ENCODE measurements at places on chromosomes 1 and 21. TPM values are rescaled to one million over a fixed set of nuclear protein-coding genes. Genes with fewer than 3 reads are reported as not detected.
A peak's percentile ranks its signal among the peaks of the same experiment; 100 is the strongest.

DNA sequence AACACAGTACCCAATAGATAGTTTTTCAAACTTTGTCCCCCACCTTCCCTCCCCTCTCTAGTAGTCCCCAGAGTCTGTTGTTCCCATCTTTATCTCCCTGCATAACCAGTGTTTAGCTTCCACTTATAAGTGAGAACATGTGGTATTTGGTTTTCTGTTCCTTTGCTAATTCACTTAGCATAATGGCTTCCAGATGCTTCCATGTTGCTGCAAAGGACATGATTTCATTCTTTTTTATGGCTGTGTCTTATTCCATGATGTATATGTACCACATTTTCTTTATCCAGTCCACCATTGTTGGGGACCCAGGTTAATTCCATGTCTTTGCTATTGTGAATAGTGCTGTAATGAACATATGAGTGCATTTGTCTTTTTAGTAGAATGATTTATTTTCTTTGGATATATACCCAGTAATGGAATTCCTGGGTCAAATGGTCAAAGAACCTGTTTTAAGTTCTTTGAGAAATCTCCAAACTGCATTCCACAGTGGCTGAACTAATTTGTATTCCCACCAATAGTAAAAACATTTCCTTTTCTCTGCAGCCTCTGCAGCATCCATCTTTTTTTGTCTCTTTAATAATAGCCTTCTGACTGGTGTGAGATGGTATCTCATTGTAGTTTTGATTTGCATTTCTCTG is 126.0 kb downstream of the AK5 start:
- DNase-seq, result no peak

DNA sequence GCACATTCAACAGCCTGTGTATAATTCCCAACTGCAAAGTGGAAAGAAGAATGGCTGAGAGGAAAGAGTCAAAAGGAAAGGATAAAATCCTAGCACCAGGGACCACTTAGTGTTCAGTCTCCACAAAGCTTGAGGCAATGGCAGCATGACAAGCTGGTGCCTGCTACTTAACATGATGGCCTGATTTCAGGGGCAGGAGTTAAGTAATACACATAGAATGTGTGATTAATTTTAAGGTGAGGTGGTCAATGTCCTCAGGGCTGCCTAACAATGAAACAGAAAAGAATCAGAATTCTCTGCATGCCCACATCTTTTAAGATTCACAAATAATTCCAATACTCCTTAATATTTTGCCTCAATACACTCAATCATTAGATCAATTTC is 8.9 kb downstream of the P3H1 start:
- no peak for DNase-seq

DNA sequence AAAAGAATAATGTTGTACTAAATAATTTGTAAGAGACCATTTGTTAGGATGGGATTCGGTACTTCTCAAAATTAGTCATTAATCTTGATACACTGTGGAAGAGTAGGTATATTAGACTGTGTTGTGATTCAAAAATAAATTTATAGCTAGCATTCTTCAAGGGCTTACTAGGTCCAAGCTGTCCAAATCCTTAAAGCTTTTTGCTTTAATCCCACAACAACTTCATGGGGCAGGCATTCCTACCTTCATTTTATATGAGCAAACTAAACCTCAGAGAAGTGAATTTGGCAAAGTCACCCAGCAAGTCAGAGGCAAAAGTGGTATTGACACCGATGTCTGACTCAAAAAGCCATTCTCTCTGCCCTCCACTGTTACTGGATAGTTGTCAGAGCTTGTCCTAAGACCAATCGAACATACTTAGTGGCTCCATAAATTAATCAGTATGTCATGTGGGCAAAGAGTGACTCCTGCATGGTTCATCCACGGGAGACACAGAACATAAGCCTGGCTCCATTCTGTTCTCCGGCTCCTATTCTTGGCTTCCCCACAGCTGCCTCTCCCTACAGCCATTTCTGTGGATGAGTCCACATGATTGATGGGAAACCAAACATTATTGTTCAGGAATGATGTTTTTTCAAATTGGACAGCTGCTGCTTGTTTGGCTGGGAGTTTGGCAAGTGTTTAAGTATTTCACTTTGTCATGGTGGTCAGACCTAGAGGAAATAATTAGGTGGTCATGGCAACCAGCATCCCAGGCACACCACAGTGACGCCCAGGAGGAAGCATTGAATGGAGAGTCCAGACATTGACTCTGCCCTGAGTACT is 133.4 kb upstream of the FGGY start:
- DNase-seq, result no peak

GRCh38 chr1:246039584-246039983 is 467.5 kb downstream of the SMYD3 start:
- DNase-seq, result no peak

GRCh38 chr21:32533611-32534010 is 51.7 kb downstream of the TCP10L start:
- no peak for DNase-seq

- no peak for DNase-seq
These were observed 8.0 kb upstream of the B4GALT3 start for GRCh38 chr1:161185282-161185682.

GRCh38 chr21:24150753-24151152 is 1456.5 kb downstream of the MRPL39 start:
- no peak for DNase-seq

GRCh38 chr1:224054012-224054411 is 59.9 kb upstream of the FBXO28 start:
- DNase-seq, result no peak

DNA sequence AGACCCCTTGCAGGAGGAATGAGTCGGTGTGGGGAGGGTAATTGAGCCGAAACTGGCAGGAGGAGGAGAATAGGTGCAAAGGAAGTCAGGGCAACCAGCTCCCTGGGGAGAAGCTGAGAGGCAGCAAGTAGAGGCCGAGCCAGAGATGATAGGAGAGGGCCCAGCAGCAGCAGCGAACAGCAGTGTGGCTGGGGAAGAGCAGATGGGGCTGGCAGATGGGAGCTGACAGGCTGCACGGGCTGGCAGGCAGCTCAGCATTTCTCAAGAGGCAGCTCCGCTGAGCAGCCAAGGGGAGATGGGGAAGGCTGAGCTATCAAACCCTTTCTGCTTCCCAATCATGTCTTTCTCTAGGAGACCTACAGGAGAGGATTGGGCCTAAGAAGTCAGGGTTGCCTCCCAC is 158.2 kb downstream of the TRIM33 start:
- no peak for DNase-seq

DNA sequence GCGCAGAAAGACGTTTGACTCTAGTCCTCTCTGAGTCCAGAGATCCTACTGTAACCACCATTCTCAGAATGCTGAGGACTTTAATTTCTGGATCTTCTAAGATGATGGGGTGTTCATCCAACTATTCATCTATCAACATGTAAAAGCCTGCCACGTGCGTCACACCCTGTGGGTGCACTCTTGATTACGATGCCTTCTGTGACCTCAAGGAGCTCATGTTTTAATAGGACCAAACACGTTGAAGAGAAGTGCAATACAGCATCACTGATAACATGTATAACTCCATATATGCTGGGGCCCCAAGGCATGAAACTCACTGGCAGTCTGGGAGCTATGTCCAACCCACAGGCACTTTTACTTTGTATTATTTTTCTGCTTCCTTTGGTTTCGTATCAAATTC is 19.0 kb downstream of the KIAA0040 start:
- DNase-seq, result no peak

- DNase-seq, result no peak
These were observed 31.7 kb downstream of the AK5 start for GRCh38 chr1:77313491-77313890.

DNA sequence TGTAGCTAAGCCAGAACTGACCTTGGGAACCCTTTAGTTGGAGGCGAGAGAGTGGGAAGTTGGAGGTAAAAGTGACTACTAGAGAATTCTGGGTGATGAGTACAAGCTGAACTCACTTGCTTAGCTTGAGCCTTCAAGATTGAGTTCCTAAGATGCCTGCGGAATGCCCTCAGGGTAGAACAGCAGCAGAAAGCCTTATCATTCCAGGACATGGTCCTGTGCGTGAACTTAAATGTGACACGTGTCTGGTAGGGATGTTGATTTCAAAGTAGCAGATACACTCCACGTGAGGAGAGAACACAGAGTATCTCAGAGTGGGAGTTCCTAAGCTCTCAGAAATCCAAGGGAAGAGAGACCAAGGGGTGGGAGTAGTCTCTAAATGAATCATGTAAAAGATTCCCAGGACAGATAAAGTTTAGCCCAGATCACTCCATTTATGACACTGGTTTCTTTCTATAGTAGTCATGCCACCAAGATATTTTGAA is 60.1 kb downstream of the KCNK1 start:
- DNase-seq, result no peak

- no peak for DNase-seq
These were observed 46.7 kb upstream of the PPP2R5A start for GRCh38 chr1:212238552-212238951.

DNA sequence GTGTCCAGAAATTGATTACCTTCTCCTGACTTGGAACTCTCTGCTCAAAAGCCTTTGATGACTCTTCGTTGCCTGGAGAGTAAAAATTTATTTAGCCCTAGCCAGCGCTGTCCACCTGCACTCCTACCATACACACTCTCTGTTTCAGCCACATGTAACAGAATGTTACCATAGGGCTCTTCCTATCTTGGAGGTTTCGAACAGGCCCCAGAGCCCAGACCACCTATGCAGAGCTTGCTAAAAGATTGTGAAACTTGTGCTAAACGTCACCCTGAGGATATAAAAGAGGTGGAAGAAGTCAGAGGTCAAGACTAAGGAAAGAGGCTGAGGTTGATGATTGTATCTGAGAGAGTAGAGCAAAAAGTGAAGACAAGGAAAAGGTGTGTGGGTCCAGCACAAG is 237.0 kb upstream of the HOOK1 start:
- DNase-seq, result no peak

GRCh38 chr1:18385239-18385790 is 95.4 kb upstream of the KLHDC7A start:
- peak; percentile 70 for DNase-seq

- no peak for DNase-seq
These were observed 42.8 kb upstream of the KRTAP11-1 start for GRCh38 chr21:30924146-30924700.

DNA sequence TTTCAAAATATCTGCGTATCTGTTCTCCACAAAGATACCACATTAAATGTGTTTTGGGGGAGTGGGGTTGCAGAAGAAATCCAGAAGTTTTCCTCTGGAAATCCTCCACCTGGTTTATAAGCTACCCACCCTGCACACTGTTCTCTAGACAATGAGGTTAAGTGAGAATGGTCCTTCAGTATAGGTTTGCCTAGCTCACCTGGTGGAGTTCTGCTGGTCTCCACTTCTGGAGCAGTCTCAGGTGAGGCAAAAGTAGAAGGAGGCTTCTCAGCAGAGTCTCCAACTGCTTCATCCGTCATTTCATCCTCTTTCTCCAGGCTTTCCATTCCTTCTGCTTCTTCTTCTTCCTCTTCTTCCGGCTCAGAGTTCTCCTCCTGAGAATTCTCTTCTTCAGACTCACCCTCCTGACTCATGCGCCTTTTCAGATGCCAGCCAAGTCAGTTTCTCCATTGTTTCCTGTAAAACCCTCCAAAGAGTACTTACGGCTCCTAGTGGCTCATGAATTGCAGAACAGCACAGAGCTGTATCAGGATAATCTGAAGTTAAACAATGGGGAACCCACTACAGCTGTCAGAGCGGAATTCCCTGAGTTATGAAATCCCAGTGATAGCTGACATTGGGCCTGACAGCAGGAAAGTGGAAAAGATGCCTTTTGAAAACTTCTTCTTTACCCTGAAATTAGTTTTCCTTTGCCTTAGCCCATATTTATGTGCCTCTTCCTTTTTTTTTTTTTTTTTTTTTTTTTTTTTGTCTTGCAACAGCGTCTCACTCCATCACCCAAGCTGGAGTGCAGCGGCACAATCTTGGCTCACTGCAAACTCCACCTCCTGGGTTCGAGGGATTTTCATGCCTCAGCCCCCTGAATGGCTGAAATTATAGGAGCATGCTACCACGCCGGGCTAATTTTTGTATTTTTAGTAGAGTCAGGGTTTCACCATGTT is 38.5 kb downstream of the MSTO1 start:
- no peak for DNase-seq

- no peak for DNase-seq
These were observed 310.5 kb downstream of the PTGER3 start for GRCh38 chr1:70737125-70737524.

DNA sequence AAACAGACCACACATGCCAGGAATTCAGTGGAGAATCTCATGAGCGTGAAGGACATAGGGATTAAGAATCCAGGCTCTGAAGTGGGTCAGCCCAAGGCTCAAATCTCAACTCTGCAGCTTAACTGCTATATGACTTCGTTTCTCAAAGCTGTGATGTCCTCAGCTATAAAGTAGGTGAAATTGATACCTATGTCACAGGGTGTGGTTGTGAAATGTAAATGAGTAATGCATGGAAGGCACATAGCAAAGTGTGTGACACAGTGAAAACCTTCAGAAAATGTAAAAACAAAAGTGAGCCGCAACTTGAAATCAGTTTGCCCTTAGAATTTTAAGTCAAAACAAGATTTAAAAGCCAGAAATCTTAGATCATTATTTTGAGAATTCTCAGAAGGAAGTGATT is 145.7 kb upstream of the PRMT6 start:
- no peak for DNase-seq

The KIF21B gene
- 7.9 TPM for total RNA-seq

The WNT4 gene
- 4.0 TPM for total RNA-seq

The ZBTB8A gene
- 8.6 TPM for total RNA-seq

The GPR25 gene
- total RNA-seq, result 0.52 TPM

The RXFP4 gene
- not detected for total RNA-seq

The CDK18 gene
- total RNA-seq, result 30.1 TPM

The CD53 gene
- 83.5 TPM for total RNA-seq

All from left lung (tissue), 14 donors.